Fibroblast of lung (primary cell): ENCODE measurements at places on chromosomes 7 and 10. TPM values are rescaled to one million over a fixed set of nuclear protein-coding genes. Genes with fewer than 3 reads are reported as not detected.
A peak's percentile ranks its signal among the peaks of the same experiment; 100 is the strongest.

The FRMPD2 gene
- polyA plus RNA-seq, result 0.16 TPM in 1 of 2 replicates, not detected in the other

The OR2A12 gene
- not detected in 2 replicates for polyA plus RNA-seq

The PPP1R3C gene
- polyA plus RNA-seq, result 25.0 and 67.8 TPM in 2 replicates

GRCh38 chr7:52584041-52584440 lies 451.4 kb upstream of the POM121L12 start:
- peak; percentile 60 for DNase-seq
- H3K27ac ChIP-seq, result no peak overlapping the region
- H3K4me3 ChIP-seq, result no peak overlapping the region
- no peaks in the 10 kb centered on the region for H3K4me1 ChIP-seq
- no peaks in the 10 kb centered on the region for H3K36me3 ChIP-seq

- DNase-seq, result peak; percentile 3
- no peaks in the 10 kb centered on the region for H3K4me1 ChIP-seq
- H3K27me3 ChIP-seq, result no peaks in the 10 kb centered on the region
Observed at GRCh38 chr7:123282181-123282580, 82.4 kb upstream of the SLC13A1 start.

DNA sequence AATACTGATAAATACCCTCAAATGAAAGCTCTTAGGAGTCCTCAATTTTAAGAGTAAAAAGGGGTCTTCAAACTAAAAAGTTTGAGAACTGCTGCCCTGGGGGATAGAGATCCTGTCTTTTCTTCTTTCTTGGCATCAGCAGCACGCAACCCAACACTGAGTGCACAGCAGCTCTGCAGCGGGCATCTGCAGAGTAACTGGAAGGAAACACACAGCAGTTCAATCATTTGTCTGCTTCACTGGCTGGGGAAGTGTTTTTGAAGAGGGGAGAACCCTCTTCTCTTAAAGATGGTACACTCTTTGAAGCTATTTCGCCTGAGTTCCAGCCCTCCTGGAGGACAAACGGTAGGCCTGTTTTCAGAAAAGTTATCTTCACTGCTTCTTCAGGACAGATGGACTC lies 193.6 kb downstream of the FGFR2 start:
- H3K4me3 ChIP-seq, result no peak overlapping the region
- H3K27me3 ChIP-seq, result no peaks in the 10 kb centered on the region
- no peak for DNase-seq
- no peak overlapping the region for H3K27ac ChIP-seq
- no peaks in the 10 kb centered on the region for H3K4me1 ChIP-seq

- peak overlapping the region; percentile 62 for H3K27ac ChIP-seq
- peak; percentile 62 for DNase-seq
- H3K27me3 ChIP-seq, result no peaks in the 10 kb centered on the region
- H3K4me1 ChIP-seq, result peaks cover 8% of the 10 kb centered on the region
- no peaks in the 10 kb centered on the region for H3K36me3 ChIP-seq
- peak overlapping the region; percentile 80 for H3K4me3 ChIP-seq
Observed at GRCh38 chr10:97499561-97500296, 1.0 kb downstream of the UBTD1 start.

DNA sequence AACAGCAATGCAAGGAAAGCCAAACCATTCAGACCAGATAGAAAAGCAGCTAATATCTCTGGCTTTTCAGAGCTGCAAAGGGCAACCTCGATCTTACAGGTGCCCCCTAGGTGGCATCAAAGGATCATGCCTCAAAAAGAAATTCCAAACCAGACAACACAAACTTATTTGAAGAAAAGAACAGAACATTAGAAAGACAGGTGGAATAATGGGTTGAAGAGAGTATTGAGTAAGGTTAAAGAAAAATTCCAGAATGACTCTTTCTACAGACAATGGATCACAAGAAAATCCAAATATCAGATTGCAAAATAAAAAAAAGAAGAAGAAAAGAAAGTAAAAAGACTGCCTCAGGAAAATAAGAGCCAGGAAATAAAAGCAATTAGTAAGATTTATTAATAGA lies 213.7 kb downstream of the ELMO1 start:
- no peaks in the 10 kb centered on the region for H3K36me3 ChIP-seq
- no peak overlapping the region for H3K4me3 ChIP-seq
- no peak overlapping the region for H3K27ac ChIP-seq
- no peaks in the 10 kb centered on the region for H3K27me3 ChIP-seq
- no peaks in the 10 kb centered on the region for H3K4me1 ChIP-seq
- no peak for DNase-seq

DNA sequence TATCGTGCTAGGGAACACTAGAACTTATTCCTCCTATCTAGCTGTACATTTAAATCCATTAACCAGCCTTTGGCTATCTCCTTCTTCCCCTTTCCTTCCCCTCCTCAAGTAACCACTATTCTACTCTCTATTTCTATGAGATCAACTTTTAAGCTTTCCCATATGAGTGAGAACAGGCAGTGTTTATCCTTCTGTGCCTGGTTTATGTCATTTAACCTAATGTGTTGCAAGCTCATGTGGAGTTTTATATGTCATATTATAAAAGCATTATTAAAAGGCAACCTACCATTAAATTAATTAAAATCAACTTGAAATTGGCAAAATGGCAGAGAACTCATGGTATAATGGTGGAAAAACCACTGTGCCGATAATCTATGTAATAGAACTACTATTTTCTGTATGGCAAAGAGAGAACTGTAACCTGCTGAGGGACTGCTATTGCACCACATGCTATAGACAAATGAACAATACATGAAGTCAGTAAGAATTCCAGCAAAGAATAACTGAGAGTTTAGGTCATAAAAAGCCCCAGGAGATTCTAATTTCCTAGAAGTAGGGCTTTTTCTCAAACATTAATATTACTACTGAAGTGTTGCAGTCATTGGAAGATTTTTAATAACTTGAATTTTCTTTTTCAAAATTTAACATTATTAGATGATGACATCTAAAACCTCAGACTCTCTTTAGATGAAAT lies 81.8 kb downstream of the LRRN3 start:
- no peak overlapping the region for H3K27ac ChIP-seq
- H3K4me1 ChIP-seq, result no peaks in the 10 kb centered on the region
- H3K27me3 ChIP-seq, result no peaks in the 10 kb centered on the region

DNA sequence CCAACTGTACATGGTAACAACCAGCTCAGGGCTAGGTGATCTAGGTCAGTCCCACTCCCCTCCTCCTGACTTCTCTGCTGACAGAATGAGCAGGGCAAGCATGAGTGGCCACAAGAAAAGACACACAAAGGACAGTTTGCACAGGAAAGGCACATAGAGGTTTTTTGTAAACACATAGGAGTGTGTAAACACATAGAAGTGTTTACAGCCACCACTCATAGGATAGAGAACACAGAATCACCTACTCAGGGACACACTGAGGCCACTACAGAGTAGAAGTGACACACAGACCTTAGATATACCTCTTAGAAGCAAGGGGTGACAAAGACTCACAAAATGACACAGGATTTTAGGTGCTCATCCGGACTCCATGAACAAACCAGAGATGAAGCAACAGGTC lies 19.0 kb downstream of the NUDCD3 start:
- DNase-seq, result no peak
- H3K4me1 ChIP-seq, result no peaks in the 10 kb centered on the region
- no peaks in the 10 kb centered on the region for H3K27me3 ChIP-seq
- peaks cover 4% of the 10 kb centered on the region for H3K36me3 ChIP-seq

GRCh38 chr7:82678259-82678658 lies 234.7 kb upstream of the CACNA2D1 start:
- H3K36me3 ChIP-seq, result no peaks in the 10 kb centered on the region
- no peak overlapping the region for H3K27ac ChIP-seq
- H3K4me1 ChIP-seq, result peaks cover 5% of the 10 kb centered on the region
- no peaks in the 10 kb centered on the region for H3K27me3 ChIP-seq
- peak; percentile 18 for DNase-seq

GRCh38 chr10:37563107-37563714 lies 294.2 kb downstream of the ZNF248 start:
- no peaks in the 10 kb centered on the region for H3K4me1 ChIP-seq
- DNase-seq, result no peak
- no peak overlapping the region for H3K4me3 ChIP-seq

DNA sequence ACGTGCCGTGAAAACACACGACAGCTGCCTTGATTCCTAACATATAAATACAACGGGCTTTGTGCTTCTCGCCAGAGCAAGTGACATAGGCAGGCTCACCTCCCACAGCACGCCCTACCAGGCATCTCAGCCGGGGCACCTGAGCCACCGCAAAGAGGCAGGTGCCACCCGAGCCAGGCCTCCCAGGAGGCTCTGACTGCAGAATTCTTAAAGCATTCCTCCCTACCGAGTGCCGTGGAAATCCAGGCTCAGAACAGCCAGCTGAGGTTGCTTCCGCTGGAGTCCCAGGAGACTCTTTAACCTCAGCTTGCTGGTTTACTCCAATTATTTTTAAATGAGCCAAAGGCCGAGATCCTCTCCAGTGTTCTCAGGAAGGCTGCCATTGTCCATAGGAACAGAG lies 206.5 kb downstream of the USP6NL start:
- no peaks in the 10 kb centered on the region for H3K36me3 ChIP-seq
- no peak overlapping the region for H3K27ac ChIP-seq
- H3K27me3 ChIP-seq, result no peaks in the 10 kb centered on the region
- no peaks in the 10 kb centered on the region for H3K4me1 ChIP-seq
- no peak overlapping the region for H3K4me3 ChIP-seq
- DNase-seq, result no peak

DNA sequence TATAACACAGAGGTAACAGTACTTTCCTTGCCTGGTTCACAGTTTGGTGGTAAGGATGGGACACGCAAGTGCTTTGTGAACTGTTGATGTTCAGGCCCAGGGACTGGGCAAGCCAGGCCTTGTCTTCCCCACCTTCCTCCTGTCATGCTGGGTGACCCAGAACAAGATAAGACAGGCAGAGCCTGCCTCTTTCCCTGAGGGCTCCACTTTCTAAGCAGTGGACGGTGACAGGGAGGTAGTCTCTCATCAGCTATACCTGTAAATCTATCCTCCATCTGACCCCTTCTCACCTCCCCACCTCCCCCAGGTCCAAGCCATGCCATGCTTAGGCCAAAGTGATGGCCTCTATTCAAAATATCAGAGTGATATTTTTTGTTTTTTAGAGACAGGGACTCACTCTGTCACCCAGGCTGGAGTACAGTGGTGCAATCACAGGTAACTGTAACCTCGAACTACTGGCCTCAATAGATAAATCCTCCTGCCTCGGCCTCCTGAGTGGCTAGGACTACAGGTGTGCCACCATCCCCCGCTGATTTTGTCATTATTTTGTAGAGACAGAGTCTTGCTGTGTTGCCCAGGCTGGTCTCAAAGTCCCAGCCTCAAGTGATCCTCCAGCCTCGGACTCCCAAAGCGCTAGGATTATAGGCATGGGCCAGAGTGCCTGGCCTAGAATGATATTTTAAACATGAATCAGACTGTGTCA lies 42.8 kb downstream of the PDLIM1 start:
- no peaks in the 10 kb centered on the region for H3K27me3 ChIP-seq
- no peak for DNase-seq
- H3K4me3 ChIP-seq, result no peak overlapping the region
- H3K27ac ChIP-seq, result peak overlapping the region; percentile 93
- H3K4me1 ChIP-seq, result peaks cover 29% of the 10 kb centered on the region
